ENCODE measurements at places on chromosomes 7 and 10.
A peak's percentile ranks its signal among the peaks of the same experiment; 100 is the strongest.

- DNase-seq: no peak
Observed at GRCh38 chr7:39936761-39937160, 13.3 kb upstream of the CDK13 start.

- no peak for DNase-seq
Observed at GRCh38 chr10:117755659-117756014, 213.1 kb downstream of the EMX2 start.

GRCh38 chr7:28078036-28078901, 102.3 kb downstream of the JAZF1 start:
- DNase-seq: peak; percentile 60

- DNase-seq: no peak
Observed at GRCh38 chr10:7560519-7560918, 106.2 kb downstream of the ITIH5 start.

GRCh38 chr10:100972115-100972903, 3.0 kb downstream of the SEMA4G start:
- no peak for DNase-seq

DNA sequence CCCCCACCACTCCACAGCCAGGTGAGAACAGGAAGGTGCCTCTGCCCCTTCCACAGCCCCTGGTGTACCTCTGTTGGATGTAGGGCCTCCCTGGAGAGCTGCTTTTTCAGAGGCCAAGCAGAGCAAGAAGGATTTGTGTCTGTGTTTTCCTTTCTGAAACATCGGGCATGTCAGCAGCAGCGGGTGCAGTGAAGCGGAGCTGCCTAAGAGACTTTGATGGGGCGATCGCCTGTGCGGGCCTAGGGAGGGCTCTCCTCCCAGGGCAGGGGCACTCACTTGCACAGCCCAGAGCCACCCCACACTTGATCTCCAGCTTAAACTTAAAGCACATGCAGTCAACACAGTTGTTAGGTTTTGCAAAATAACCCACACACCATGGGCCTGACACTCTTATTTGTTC, 324.7 kb downstream of the ACTR3B start:
- DNase-seq: no peak

GRCh38 chr10:47036771-47037170, 125.5 kb downstream of the PTPN20 start:
- no peak for DNase-seq

DNA sequence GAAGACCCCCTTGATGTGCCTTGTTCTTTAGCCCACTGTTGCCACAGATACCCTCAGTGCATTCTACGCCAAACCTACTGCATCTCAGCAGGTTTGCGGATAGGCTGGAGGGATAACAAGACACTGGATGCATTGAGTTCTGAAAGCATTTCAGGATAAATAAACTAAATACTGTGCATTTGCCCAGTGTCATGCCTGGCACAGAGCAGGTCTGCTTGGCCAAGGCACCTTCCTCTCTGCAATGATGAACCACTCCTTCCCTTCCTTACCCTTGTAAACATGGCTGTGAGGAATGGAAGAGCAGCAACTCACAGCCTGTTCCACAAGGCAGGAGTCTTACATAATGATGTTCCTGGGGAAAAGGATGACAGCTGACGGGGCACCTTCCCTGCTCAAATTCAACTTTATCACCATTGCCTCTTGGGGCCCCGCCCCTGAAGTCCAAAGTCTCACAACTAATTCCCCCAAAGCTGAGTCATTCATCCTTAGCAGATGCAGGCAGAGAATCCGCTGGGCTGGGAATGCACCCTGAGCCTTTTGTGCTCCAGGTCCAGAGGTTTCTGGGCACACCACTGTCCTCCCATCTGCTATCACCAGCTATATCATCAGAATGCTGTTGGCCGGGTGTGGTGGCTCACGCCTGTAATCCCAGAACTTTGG, 11.6 kb downstream of the DDX56 start:
- DNase-seq: no peak

DNA sequence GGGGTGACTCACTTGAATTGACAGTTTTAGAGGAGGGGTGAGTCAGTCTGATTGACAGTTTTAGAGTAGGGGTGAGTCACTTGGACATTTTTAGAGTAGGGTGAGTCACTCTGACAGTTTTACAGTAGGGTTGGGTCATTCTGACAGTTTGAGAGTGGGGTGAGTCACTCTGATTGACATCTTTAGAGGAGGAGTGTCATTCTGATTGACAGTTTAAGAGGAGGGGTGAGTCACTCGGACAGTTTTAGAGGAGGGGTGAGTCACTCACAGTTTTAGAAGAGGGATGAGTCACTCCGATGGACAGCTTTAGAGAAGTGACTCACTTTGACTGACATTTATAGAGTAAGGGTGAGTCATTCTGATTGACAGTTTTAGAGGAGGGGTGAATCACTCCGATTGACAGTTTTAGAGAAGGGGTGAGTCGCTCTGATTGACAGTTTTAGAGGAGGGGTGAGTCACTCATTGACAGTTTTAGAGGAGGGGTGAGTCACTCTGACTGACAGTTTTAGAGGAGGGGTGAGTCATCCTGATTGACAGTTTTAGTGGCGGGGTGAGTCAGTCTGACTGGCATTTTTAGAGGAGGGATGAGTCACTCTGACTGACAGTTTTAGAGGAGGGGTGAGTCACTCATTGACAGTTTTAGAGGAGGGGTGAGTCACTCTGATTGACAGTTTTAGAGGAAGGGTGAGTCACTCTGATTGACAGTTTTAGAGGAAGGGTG, 595.9 kb downstream of the DNAJB6 start:
- no peak for DNase-seq

DNA sequence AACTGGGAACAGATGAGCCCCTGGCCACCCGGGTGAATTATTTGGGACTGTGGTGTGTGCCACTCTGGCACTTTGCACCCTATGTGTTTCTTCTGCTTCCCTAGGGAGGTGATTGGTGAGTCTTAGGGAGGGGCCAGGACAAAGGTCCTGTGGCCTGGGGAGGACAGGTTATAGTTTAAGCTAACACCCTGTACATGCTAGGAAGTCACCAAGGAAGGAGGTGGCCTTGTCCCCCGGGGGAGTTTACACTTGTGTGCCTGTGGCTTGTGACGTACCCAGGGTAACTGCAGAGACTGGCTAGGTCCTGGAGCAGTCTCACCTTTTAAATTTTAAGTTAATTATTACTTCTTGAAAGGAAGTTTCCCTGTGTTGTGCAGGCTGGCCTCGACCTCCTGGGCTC, 196.2 kb downstream of the BAMBI start:
- no peak for DNase-seq
